ENCODE measurements at places on chromosomes 11 and 22.

- no peak for DNase-seq
Measured at GRCh38 chr11:108286370-108286769, 63.5 kb downstream of the ATM start.

DNA sequence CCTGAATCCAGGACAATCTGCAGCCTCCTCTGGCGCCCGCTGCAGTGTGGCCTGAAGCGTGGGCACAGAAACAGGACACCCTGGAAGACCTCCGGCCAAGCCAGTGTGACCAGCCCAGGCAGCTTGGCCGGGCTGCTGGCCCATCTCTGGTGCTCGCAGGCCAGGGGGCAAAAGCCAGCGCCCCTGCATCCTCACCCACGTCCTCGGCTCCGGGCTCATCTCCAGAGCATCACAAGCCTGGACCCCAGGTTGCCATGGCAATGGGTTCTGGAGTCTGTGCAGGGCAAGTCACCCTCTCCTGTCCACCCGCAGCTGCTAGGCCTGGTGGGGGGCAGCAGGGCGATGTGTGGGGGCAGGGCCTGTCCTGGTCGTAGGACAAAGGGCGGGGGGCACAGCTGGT lies 9.3 kb upstream of the PDGFB start:
- no peak for DNase-seq

DNA sequence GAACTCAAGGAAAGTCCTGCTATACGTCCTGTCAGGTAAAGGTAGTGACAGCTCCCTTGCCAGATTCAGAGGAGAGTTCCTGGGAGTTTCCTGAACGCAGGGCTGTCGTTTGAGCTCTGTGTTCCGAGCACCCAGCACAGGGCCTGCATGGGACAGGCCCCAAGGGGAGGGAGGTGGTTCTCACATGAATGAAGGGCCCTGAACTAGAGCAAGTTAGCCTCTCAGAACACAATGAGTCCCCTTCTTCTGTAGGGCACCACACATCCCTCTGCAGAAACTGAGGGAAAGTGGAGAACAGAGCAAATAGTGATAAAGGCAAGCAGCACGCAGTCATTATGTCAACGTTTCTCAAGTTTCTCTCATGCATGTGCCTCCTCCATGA lies 35.3 kb downstream of the NEU3 start:
- DNase-seq, result no peak

- no peak for DNase-seq
Measured at GRCh38 chr11:130473056-130473794, 24.8 kb downstream of the ADAMTS15 start.

- DNase-seq, result peak; percentile 12
Measured at GRCh38 chr11:15969281-15969680, 387.1 kb downstream of the SOX6 start.

DNA sequence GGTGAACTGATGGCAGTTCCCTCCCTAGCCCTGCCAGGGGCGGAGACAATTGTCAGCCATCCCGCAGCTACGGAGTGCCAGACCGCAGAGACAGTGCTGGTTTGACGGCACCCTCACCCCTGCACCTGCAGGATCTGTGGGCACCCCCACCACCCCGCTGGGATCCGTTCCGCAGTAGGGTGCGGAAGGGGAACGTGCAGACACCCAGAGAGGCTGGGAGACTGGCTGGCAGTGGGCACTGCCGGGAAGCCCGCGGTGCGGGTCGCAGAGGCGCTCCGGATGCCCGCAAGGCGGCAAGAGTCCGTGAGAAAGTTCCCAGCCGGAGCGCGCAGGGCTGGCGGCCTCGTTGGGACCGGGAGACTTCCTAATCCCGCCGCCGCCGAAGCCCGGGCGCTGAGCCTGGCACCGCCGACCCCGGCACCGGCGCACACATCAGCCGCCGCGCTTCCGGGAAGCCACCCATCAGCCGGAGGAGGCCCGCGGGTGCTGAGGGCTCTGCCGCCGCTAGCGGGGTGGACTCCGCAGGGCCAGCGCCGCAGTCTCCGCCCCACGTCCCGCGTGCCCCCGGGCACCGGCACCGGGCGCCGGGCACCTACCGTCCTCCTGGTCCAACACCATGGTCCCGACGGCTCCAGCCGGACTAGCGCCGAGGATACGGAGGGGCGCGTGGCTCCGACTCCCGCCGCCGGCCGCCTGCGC lies 4.3 kb upstream of the LMO1 start:
- no peak for DNase-seq

DNA sequence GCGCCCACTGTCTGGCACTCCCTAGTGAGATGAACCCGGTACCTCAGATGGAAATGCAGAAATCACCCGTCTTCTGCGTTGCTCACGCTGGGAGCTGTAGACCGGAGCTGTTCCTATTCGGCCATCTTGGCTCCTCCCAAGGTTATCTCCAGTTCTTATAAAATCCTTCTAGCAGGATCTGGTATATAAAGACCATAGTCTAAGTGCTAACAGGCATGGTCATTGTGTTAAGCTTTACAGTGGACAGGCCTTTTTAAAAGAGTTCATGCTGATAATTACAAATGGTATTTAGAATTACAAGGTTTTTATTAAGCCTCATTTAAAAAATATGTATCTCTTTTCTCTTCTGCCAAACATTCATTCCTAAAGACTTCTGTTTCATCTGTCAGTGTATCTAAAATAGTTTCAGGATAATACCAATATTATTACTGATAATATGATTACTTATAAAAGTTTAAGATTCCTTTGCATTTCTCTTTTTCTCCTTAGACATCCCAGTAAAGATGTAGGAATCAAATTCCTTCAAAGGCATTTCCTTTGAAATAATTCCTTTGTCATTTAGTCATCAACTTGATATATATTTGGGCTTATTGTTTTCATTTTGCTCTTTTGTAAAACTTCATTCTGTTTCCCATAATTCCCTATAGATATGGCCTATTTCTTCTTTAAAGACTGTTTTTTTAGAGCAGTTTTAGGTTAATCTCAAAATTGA lies 20.7 kb downstream of the DDX10 start:
- no peak for DNase-seq

GRCh38 chr11:117189941-117190544 lies 9.1 kb upstream of the TAGLN start:
- no peak for DNase-seq

- no peak for DNase-seq
Measured at GRCh38 chr11:72411623-72412419, 22.5 kb downstream of the CLPB start.

- DNase-seq, result no peak
Measured at GRCh38 chr11:12901874-12902481, 107.1 kb upstream of the RASSF10 start.

DNA sequence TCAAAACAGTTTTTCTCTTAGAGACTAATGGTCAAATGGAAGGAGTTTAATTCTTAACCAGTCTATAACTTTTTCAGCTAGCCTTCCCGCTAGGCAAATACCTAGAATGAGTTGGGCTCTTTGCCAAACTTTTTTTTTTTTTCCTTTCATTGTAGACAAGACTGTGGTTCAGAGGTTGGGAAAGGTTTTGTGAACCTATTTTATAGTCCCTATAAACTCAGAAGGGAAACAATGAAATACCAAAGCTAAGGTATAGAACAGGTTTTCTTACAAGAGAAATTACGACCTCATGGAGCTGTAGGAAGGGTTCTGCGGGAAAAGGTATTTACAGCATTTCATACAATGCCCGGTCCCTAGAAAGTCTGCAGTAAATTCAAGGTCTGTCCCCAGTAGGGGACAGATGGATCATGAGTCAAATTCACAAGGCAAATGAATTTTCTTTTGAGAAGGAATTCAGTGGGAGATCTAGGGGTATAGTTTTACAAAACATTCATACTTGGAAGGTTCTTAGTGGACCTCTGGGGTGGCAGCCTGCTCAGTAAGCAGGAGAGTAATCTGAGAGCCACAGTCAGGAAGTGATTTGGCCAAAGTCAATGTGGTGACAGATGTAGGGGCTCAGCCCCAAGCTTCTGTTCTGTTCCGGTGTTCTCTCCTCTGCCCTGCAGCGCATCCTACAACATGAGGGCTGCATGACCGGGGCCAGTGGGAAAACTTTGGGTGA lies 146.8 kb downstream of the DBX1 start:
- DNase-seq, result no peak

GRCh38 chr11:117670924-117671323 lies 126.1 kb downstream of the DSCAML1 start:
- no peak for DNase-seq

GRCh38 chr11:130037881-130038585 lies 31.7 kb upstream of the APLP2 start:
- no peak for DNase-seq

- peak; percentile 82 for DNase-seq
Measured at GRCh38 chr11:848380-848931, 5.8 kb downstream of the TSPAN4 start.

DNA sequence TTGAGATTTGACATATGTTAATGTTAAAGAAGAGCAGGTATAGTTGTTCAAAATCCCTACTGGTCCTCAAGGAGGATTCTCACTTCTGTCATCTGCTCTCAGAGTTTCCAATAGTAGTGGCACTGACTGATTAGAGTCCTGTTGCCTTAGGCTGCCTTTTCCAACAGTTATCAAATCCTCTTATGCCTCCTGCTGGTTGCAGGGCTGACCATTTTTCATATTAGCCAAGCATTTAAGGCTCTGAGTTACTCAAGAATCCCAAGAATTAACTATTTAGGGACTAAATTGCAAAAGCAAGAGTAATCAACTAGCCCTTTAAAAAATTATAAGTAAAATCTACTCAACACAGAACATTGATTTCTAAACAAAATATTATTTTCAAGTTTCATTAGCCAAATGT lies 212.0 kb upstream of the CHORDC1 start:
- no peak for DNase-seq

GRCh38 chr11:59302991-59303390 lies 55.7 kb upstream of the OR5AN1 start:
- no peak for DNase-seq

DNA sequence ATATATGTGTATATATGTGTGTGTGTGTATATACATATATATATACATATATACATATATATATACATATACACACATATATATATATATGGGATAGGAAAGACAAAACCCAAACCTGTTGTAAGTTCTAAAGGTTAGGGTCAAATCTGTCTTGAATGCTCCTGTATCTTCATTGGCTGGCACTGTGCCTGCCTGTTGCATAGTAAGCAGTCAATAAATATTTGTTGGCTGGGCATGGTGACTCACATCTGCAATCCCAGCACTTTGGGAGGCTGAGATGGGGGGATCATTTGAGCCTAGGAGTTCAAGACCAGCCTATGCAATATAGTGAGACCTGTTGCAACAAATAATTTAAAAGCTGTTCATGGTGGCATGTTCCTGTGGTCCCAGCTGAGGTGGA lies 205.4 kb downstream of the DBX1 start:
- DNase-seq, result no peak

- no peak for DNase-seq
Measured at GRCh38 chr11:130698174-130698573, 218.1 kb downstream of the SNX19 start.

GRCh38 chr11:66888282-66888681 lies 31.4 kb downstream of the LRFN4 start:
- no peak for DNase-seq

Measured in H54 (cell line).